ENCODE measurements at places on chromosomes 11 and 22.

- no peak for DNase-seq
Observed at GRCh38 chr11:93832780-93833179, 17.6 kb downstream of the VSTM5 start.

GRCh38 chr11:118547132-118547531 is 16.1 kb downstream of the TMEM25 start:
- DNase-seq, result no peak

GRCh38 chr11:128195057-128195751 is 392.2 kb downstream of the ETS1 start:
- DNase-seq, result peak; percentile 21

GRCh38 chr11:12280199-12280837 is 97.1 kb upstream of the PARVA start:
- no peak for DNase-seq

DNA sequence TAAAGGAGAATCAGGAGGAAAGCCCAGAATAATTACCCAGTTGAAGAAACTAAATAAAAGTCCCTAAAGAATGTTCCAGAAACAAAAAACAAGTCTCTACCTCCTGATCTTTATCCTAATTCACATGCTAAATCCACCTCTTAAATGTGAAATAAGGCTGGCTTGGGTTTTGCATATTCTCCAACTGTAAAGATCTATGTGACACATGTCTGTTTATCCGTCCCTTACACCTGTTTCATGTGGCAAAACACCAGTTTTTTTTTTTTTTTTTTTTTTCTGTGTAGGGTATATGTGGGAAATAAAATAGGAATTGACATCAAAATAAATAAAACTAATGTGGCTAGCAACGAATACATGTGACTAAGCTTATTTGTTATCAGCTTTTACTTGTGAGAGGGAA is 70.5 kb downstream of the NARS2 start:
- DNase-seq, result no peak

GRCh38 chr22:25706197-25706596 is 35.8 kb upstream of the MYO18B start:
- no peak for DNase-seq

- no peak for DNase-seq
Observed at GRCh38 chr11:128587415-128587814, at the start of gene ETS1. Gene ETS1 (minus strand): TSS chr11:128587558. CDS start chr11:128573130, 14,428 bp downstream.

GRCh38 chr11:8259306-8259959 is 4.2 kb downstream of the LMO1 start:
- DNase-seq, result no peak

GRCh38 chr11:117143390-117143789 is 697 bp upstream of the PAFAH1B2 start:
- no peak for DNase-seq

GRCh38 chr11:73296501-73297230 is 11.4 kb upstream of the ARHGEF17 start:
- no peak for DNase-seq

GRCh38 chr11:86814775-86815174 is 14.4 kb downstream of the PRSS23 start:
- DNase-seq, result no peak

GRCh38 chr22:48173061-48173772 is 1410.8 kb downstream of the TBC1D22A start:
- DNase-seq, result no peak

DNA sequence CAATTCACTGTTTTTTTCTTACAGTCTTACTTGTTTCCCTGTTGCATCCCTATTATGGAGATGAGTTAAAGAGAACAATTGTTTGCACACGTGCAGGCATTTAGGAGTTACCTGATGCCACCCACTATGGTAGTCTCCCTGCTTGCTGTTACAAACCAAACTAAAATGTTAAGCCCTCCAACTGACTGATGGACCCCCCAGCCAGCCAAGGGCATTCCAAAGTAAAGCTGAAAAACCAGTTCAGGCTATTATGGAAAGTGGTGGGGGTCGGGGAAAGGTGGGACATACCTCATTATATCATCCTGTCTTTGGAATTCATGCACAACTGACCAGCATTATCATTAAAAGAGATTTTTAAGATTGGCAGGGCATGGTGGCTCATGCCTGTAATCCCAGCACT is 47.0 kb upstream of the GNAZ start:
- DNase-seq, result no peak

DNA sequence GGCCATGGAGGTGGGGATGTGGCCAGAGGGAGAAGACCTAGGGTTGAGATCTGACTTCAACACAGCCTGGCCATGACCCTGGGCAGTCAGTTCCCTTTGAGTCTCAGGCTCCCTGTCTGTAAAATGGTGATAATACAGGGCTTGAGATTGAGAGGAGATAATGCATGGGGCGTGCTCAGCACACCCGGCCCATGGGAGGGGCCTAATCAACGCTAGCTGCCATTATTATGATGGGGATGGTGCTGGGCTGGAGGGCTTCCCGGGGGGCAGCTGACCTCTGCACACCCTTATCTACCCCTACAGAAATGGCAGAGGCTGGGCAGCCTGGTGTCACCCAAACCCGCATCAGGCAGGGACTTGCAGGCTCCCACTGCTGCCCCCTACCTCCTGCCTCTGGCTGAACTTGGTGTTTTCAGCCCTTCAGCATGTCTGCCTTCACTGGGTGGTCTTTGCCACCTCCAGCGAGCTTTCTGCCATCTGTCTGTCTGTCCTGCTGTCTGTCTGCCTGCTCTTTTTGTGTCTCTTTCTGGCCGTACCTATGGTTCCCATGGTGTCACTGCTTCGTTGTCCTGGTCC is 84.5 kb downstream of the CACNA1I start:
- no peak for DNase-seq

- no peak for DNase-seq
Observed at GRCh38 chr22:50053861-50054260, 4.2 kb downstream of the TTLL8 start.

GRCh38 chr22:22812031-22812905 is 75.3 kb upstream of the IGLL5 start:
- no peak for DNase-seq

DNA sequence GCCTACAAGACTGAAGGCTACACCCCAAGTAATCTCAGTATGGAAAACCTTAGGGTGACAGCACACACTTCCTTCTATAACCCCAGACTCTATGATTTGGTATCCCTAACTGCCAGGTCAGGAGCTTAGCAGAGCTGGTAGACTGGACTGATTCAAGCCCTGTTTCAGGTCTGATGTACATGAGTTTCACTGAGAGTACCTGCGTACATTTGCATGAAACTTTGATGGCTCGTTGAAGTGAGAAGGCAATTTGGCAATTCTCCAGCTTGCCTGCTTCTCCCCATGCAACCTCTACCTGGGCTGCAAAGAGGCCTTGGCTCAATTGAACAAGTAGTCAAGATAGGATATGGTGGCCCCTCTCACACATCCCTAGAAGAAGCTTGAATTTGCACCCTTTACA is 10.2 kb downstream of the FIBIN start:
- DNase-seq, result no peak

DNA sequence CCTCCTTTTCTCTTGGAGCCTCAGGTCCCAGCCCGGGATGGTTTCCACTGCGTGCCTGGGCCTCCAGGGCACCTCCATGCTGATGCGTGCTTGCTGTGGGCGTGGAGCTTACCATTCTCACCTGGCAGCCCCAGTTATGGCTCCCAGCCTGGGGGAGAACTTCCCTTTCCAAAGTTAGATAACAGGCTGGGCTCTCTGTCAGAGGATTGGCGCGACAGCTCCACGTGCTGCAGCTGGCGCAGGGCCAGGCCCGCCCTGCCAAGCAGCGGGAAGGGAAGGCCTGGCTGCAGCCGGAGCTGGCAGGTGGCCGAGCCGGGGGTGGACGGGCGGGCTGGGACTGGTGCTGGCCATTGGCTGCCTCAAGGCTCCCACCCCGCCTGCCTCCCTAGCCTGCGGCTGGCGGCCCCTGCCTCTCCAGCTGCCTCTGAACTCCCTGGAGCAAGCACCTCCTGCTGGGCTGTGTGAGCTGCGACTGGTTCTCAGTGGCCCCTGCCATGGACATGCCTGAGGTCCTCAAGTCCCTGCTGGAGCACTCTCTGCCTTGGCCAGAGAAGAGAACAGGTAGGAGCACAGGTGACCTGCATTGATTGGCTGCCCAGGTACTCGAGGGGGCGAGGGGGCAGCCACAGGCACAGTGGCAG is 14.6 kb upstream of the TEF start:
- DNase-seq, result no peak

DNA sequence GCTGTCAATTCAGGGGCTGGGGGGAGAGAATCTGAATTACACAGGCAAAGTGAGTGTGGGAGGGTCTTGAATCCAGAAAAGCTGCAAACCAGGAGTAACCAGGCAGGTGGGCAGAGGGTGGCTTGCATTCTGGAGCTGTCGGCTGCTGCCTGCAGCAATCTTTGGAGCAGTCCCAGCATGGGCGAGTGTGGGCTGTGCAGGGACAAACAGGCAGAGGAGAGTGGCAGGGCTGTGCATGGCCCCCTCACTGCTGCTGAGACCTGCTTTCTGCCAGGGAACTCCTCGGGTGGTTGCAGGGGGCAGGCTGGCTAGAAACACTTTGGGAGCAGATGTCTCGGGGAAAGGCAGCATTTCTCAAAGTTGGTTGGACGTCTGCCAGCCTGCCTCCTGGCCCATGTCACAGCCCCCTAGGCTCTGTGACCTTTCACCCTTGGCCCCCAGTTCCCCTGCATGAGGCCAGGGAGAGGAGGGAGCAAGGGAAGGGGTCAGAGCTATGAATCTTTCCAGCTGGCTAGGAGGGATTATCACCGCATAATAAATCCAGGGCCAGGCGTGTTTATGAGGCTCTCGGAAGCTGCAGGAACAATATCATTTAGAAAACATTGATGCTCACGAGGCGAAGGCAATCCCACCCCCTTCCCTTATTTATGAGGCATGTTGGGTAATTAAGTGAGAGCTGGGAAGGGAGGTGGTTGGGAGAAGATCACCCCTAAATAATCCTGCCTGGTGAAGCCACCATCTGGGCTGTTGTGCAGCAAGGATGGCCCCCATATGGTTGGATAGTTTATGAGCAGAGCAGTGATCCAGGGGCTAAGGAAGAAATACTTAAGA is 212.3 kb upstream of the NCAM1 start:
- DNase-seq, result no peak

- DNase-seq, result no peak
Observed at GRCh38 chr11:86388198-86388597, 13.5 kb downstream of the CCDC81 start.

GRCh38 chr22:20964799-20965103 is 2.3 kb upstream of the AIFM3 start:
- no peak for DNase-seq

- DNase-seq, result no peak
Observed at GRCh38 chr11:23226331-23227077, 366.2 kb upstream of the CCDC179 start.

GRCh38 chr11:98564881-98565280 is 455.9 kb upstream of the CNTN5 start:
- no peak for DNase-seq

- no peak for DNase-seq
Observed at GRCh38 chr11:114138411-114138810, 78.9 kb downstream of the ZBTB16 start.

DNA sequence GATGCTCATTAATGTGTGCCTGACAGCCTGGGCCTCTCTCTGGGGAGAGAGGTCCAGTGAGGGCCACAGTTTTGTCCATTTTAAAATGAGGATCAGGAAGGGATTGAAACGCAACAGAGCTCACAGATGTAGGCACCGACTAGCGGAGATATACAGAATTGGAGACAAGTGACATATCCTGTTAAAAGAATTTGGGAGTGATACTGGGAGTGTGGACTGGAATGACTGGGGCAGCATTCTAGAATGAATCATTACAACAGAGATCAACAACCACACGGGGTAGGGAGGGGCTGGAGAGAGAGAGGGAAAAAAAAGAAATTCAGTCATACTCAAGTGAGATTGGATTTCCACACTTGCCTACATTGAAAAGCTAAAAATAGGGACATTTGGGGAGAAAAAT is 2.5 kb upstream of the NCAM1 start:
- no peak for DNase-seq
